ENCODE measurements at places on chromosomes 3 and 15.
A peak's percentile ranks its signal among the peaks of the same experiment; 100 is the strongest.

- peak; percentile 25 for DNase-seq
These were observed 16.4 kb upstream of the ZNF609 start for GRCh38 chr15:64443747-64444621.

GRCh38 chr3:7249493-7250076 lies 388.7 kb downstream of the GRM7 start:
- DNase-seq: no peak

- no peak for DNase-seq
These were observed 31.1 kb downstream of the MINAR1 start for GRCh38 chr15:79463043-79463780.

DNA sequence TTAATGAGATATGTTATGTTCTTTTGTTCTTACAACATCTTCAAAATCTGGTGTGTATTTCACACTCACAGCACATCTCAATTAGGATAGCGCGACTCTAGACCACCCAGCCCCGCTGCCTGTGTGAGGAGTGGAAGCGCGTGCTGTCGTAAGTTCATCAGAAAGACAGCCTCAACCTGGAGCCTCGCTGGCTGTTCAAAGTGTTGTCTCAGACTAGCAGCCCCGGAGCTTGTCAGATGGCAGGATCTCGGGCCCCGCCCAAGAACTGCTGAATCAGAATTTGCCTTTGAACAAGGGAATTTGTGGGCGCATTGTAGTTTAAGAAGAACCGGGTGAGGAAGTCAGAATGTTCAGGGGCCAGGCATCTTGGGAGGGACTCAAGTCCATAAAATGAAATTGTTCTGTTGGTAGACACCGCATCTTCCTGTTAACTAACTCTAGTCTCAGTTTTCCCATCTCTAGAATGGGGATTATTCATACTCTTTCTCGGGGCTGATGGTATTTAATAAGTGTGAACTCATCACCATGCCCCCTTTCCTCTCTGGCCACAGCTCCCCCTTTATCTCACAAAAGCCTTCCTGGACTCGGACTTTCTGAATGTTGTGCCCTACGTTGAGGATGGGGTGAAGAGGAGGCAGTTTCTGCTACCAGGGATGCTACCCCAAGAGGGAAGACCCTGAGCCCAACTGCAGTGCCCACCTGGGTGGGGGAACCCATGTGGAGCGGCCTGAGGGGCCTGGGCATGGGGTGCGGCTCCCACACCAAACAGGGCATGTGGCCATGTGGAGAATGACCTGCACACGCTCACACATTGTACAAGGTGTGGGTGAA lies 40.4 kb downstream of the BHLHE40 start:
- no peak for DNase-seq

GRCh38 chr3:117752984-117753717 lies 1043.6 kb downstream of the TUSC7 start:
- DNase-seq: peak; percentile 61

DNA sequence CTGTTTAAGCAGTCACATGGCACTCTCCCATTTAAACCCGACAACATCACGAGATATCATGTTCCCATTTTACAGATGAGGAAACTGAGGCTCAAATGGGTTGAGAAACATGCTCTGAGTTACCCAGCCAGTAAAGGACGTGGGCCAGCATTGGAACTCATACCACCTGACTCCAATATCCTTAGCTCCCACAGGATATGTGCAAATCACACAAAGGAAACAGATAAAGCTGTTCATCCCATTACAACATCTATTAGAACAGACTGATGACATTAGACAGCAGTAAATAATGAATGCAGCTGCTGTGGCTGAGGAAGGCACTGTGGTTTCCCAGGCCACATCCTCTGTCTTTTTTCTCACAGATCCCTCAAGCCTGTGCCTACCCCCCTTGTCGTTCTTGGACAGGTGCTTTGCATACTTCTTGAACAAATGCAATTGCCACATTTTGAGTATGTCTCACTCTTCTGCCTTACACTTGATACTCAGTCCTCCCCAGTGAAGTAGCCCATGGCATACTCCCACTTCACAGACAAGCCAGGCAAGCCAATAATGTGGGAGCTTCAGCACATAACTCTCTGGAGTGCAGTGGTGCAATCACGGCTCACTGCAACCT lies 17.7 kb downstream of the FRMD4B start:
- DNase-seq: no peak

DNA sequence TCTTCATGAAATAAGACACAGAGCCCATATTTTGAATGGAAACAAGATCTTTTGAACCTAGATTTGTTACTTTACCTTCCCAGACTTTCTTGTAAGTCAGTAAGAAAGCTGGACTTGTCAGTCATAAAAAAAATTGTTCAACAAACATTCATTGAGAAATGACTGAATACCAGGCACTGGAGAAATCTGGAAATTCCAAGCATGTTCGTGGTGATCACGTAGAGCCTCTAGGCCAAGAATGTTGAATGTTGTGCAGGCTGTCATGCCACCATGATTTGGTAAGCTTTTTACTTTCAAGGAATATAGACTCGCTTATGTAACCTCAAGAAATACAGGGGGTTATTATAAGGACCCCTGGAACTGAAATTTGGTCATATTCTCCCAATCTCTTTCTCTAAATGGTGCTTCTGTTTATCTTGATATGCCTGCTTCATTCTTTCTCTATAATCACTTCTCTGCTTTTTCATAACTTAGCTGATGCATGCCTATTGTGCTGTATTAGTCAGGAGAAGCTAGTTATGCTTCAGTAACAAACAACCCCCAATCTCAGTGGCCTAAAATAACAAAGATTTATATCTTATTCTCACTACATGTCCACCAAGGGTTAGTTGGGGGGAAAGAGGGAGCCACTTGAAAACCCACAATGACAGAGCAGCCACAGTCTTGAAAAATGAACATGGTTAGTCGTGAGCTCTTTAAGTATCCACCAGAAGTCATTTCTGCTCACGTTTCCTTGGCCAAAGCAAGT lies 3.4 kb upstream of the TPM1 start:
- no peak for DNase-seq

- peak; percentile 24 for DNase-seq
These were observed 209.0 kb downstream of the GAP43 start for GRCh38 chr3:115832265-115832664.

DNA sequence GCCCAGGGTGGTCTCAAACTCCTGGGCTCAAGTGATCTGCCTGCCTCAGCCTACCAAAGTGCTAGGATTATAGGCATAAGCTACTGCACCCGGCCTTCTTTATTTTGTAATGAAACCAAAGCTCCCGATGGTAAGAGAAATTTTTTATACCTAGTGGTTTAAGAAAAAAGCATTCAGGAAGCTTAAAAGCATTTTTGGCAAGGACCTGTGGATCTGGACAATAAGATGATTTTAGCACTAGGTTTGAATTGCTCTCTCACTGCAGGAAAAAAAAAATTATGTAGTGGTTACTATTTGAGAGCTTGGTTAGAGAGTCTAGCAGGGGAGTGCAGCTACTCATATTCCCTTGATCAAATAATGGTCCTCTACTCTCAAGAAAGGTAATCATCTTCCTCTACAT lies 64.9 kb upstream of the PIK3R4 start:
- DNase-seq: no peak

DNA sequence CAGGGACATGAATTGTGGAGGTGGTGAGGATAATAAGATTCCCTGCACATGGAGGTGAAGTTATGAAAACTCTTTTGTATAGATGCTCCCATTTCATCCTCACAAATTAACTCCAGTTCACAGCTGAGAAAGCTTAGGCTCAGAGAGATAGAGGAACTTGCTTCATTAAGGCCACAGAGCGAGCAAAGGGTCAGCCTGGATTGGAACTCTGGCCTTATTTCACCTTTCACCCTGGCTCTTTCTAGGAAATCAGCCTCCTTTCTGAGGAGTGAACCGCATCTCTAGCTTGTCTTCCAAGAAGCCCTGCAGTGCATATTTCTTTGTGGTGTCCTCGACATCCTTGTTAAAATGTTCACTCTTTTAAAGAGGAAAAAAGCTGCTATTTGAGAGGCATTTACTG lies 58.0 kb upstream of the SLC25A26 start:
- DNase-seq: no peak

GRCh38 chr3:52190294-52191074 lies 7.5 kb upstream of the ALAS1 start:
- no peak for DNase-seq

DNA sequence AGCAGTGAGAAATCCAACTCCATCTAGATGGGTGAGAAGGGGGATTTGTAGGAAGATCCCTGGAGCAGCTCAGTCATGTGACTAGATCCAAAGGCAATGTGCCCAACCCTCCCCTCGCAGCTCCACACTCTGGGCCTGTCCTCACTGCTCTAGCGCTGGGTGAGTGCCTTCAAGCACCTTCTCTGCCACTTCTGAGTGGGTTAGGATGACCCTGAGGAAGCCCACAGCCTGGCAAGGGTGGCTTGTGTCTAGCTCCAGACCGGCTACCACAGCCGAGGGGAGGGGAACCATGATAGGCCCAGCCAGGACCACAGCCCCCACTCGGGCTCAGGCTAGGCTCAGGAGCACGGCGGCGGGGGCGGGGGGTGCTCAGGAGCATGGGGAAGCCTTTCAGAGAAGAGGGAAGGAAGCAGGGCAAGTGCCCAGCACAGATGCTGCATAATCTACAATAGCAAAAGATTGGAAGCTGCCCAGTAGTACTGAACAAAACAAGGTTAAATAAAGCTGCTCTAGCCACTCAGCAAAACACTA lies 1.7 kb downstream of the SPATA12 start:
- no peak for DNase-seq

GRCh38 chr15:36469311-36469966 lies 110.0 kb upstream of the CDIN1 start:
- no peak for DNase-seq

- DNase-seq: no peak
These were observed 243.9 kb downstream of the TBL1XR1 start for GRCh38 chr3:176953106-176954060.

GRCh38 chr3:149509526-149509925 lies 35.0 kb downstream of the TM4SF4 start:
- no peak for DNase-seq

DNA sequence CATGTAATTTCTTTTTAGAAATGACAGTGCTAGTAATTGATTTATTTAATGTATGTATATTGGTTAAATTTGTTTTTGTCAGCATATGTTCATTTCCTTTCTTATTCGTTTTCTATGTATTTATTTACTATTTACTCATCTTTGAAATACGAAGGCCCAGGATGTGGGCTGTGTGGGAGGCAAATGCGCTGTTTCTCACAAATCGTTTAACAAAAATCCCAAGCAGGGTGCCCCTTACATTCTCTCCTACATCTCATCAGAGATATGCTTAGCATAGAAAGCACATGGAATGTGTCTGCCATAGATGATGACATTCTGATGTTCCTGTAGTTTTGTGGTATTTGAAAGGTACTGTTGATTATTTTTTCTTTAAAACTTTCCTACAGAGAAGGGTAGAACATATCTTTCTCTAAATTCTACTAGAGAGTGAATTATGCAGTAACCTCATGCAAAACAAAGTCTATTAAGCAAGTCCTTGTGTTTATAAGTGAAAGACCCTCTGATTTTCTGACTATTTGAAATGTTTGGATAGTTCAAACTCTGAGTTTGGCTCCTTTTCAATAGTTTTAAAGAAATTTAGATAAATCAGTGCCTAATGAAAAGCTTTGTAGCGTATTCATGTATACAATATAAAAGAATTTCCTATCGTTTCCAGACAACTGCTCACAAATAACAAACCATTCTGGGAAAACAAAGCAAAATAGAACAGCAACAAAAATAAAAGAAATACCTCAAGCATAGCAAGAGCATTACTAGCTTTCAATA lies 111.1 kb upstream of the VGLL3 start:
- no peak for DNase-seq

DNA sequence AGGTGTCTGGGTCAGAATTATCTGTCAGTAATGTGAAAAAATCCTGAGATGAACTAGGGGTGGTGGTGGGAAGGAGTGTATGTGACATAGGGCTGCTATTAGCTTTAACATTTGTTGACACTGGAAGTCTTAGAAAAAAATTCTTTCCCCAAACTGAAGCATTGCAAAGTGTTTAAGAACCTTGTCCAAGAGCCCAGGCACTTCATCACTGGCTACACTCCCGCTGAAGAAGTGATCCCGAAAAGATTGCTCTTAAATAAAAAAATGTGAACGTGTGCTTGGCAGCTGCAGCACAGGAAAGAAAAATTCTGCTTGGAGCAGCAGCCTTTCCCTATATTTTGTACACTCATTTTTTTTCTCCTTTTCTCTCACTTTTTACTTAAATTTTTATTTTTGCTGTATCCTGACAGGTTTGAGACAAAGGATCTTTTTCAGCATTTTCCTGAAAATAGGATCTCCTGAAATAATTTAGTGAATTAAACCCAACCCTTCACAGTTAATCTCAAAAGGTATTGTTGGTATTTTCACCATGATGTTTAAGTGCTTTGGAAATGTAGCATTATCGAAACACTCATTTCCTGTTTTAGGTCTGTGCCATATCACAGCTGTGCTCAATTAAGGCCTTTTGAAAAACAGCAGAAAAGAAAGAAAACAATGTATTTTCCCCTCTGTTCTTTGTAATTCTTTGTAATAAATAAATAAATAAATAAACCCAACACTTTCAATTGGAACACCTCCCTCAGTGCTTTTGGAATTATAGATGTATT lies 477.6 kb downstream of the ZNF385D start:
- no peak for DNase-seq

- DNase-seq: no peak
These were observed 141.2 kb upstream of the GADL1 start for GRCh38 chr3:31035681-31036080.

- DNase-seq: peak; percentile 91
These were observed 102.7 kb upstream of the CHD2 start for GRCh38 chr15:92797168-92798052.

GRCh38 chr3:42306499-42306898 lies 40.5 kb upstream of the CCK start:
- no peak for DNase-seq

DNA sequence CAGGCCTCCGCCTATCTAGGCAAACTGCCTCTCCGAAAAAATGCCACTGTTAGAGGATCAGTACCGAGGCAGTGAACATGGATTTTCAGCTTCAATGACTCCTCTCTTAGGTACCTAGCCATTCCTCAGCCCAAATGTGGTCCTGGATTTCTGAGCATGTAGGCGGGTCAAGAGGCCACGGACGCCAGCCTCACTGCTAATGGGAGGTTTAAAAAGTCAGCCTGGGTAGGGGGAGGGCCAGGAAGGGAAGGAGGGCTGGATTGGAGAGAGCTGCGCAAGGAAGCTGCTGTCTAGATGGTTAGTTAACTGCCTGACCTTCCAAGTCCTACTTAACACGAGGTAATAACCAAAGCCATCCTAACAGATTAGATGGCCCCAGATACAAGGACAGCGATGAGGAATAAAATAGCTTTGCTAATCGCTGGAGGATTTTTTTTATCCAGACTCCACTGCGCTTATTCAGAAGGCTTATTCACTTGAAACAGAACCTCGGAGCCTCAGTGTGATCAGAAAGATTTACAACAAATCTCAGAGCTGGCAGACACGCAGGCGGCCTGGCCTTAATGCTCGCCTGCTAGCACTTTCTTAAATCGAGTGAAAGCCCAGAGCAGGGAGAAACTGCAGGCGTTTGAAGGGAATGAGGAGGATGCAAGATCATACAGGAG lies 34.3 kb downstream of the TLE3 start:
- no peak for DNase-seq

- DNase-seq: peak; percentile 6
These were observed 5.3 kb downstream of the CCDC80 start for GRCh38 chr3:112635674-112636073.
